ENCODE measurements at places on chromosomes 13 and 19.

- no peak for DNase-seq
Measured at GRCh38 chr13:110953833-110954532, 39.1 kb upstream of the ANKRD10 start.

- DNase-seq: no peak
Measured at GRCh38 chr13:51235756-51236490, 13.7 kb downstream of the FAM124A start.

DNA sequence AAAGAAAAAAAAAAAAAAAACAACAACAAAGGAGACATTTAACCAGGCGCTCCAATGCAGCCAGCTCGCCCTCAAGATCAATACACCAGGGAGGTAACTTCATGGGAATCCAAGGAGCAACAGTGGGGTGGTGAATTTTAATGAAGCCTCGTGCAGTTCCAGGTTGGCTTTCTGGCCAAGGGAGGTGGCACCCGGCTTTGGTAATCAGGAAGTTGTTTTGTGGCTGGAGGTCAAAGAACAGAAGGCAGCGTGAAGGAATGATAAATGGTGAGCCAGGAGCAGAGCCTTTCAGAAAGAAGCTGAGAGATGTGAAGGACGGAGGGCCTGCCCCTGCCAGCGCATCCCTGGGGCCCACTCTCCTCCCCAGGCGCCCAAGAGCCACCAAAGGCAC is 188.2 kb upstream of the TSC22D1 start:
- DNase-seq: no peak

- peak; percentile 13 for DNase-seq
Measured at GRCh38 chr19:16351133-16351809, 26.6 kb downstream of the KLF2 start.

GRCh38 chr13:39401756-39402155 is 201.2 kb downstream of the LHFPL6 start:
- DNase-seq: no peak

- no peak for DNase-seq
Measured at GRCh38 chr13:24511816-24512196, 772 bp downstream of the PARP4 start.

DNA sequence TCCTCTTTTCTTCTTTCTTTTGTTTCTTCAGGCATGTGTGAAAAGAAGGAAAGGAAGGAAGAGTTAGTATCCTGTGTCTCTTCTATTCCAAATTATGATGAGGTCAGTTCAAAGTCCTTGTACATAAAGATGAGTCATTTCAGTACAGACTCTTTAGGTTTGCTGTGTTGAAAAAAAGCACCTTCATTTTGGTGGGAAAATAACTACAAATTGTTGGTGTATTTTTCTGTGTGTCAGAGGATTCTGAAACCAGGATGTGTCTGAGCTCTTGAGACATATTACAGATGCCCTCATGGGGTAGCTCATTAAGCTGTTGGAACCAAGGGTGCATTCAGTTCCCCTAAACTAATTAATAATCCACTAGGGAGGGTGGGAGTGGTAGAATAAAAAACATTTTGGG is 5.8 kb upstream of the HSPH1 start:
- DNase-seq: no peak

- no peak for DNase-seq
Measured at GRCh38 chr13:46656786-46657185, 103.8 kb downstream of the LRCH1 start.

DNA sequence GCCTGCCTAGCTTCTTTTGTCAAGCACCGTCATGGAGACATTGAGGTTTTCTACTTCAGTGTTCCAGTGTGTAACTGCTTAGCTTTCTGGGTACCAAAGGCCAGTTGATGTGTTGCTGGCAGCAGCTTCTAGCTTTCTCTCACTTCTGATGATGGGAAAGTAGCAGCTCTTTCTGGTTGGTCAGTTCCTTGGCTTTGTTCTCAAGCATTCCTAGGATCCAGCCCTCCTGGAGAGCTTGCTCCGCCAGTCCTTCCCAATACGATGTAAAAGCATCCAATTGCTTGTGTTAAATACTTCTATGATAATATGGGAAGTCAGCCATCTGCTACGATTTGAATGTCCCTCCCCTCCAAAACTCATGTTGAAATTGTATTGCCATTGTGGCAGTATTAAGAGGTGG is 182.8 kb downstream of the UGGT2 start:
- no peak for DNase-seq

DNA sequence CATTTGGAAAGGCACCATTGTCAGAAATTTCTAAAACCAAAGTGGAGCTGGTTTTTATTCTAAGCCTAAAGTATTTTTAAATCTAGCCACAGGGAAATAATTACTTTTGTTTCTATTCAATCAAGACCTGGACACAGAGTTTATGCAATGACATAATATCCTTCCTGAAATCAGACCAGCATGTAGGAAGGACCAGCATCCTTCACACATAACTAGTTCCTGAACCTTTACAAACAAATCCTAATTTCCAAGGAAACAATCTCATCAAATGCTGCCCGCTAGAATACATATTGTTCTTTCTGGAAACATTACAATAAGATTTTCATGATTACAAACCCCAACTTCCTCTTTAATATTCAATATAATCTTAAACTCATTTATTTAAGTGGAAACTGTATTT is 1.5 kb downstream of the STARD13 start:
- DNase-seq: no peak

- no peak for DNase-seq
Measured at GRCh38 chr13:20351281-20352022, 119.3 kb upstream of the GJB6 start.

GRCh38 chr19:2517881-2518601 is 42.1 kb downstream of the GADD45B start:
- no peak for DNase-seq

- DNase-seq: no peak
Measured at GRCh38 chr19:977058-977464, 7.1 kb upstream of the WDR18 start.

GRCh38 chr19:582497-583197 is 7.0 kb upstream of the HCN2 start:
- DNase-seq: no peak

- DNase-seq: no peak
Measured at GRCh38 chr19:38838208-38838985, 6.8 kb upstream of the ECH1 start.

GRCh38 chr19:14440049-14440448 is 6.9 kb downstream of the PKN1 start:
- peak; percentile 89 for DNase-seq

DNA sequence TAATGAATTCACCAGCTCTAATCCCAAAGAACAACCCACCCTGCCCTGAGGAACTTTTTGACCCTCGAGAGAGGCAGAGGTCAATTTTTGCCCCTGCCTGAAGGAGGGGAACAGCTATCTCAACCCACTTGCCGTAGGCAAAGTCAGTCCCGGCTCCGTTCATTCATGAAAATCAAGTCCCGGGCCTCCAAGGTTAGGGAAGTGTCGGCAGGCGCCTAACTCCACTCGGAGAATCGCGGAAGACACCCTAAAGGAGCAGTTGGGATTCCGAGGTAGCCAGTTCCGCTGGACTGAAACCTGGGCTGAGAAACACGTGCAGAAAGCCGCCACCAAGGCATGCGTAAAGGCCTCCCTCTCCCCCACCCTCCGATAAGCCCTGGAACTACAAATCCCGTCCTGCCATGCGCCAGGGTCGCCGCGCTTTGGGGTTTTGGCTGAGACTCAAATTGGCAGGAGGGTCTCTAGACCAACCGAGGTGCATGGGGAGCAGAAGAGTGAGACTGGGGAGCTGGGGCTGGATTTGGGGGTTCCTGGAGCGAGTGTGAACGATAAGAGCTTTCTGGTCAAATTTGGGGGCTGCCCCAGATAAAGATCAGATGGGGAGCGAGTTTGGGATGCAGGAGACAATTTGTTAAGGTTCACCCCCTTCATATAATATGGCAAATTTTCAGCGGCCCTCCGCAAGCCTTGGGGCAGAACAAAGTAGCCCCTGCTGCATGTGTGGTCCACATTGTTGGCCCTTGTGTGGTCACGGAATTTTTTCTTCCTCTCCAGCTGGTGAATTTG is at the start of gene TNPO2:
Gene TNPO2, minus strand, starts transcription at position 292 of the 786 bp plus-strand sequence. CDS start 2,955 bp downstream, outside the sequence.
- DNase-seq: peak; percentile 54

- no peak for DNase-seq
Measured at GRCh38 chr19:35284153-35285094, 2.1 kb downstream of the HAMP start.

DNA sequence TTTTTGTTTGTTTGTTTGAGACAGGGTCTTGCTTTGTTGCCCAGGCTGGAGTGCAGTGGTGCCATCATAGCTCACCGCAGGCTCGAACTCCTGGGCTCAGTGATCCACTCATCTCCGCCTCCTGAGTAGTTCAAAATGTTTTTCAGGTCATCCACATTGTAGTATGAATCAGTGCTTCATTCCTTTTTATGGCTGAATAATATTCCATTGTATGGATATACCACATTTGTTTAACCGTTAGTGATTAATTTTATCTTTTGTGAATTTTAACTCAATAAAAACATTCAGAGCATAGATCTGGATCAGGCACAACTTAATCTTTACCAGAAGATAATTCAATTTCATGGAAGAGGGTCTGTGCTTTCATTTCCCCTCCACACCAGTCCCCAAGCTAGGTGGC is 47.7 kb downstream of the VAV1 start:
- no peak for DNase-seq

GRCh38 chr13:101691341-101691860 is 238.9 kb downstream of the ITGBL1 start:
- DNase-seq: no peak

GRCh38 chr13:94617389-94618000 is 15.8 kb downstream of the GPR180 start:
- no peak for DNase-seq

DNA sequence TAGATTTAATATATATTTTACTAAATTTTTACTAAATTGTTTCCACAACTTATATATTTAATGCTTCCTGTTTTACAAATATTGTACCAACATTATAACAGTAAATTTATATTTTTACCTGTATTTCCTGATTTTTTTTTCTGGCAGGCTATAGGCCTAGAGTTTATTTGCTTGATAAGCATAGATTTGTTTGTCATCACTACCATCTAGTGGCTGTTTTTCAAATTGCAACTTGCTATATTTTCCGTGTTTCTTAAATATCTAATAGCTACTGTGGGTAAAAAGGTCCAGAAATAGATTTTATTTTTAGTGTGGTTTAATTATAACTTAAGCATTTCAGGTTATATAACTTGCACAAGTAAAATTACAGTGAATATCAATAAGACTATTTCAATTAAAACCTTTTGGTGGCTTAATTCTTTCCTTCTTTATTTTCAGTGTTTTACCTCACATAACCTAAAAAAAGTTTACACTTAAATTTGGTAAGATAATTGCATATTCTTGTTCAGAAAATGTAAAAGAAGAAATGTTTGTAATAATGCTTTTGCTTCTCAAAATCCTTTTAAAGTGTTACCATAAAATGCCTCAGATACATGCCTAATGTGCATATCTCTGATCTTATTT is 60.6 kb downstream of the NDFIP2 start:
- no peak for DNase-seq

- no peak for DNase-seq
Measured at GRCh38 chr13:102700088-102701031, 5.5 kb upstream of the METTL21C start.

GRCh38 chr13:20128459-20128931 is 32.4 kb downstream of the GJA3 start:
- no peak for DNase-seq

- DNase-seq: peak; percentile 32
Measured at GRCh38 chr13:38361542-38362262, 12.1 kb downstream of the UFM1 start.

DNA sequence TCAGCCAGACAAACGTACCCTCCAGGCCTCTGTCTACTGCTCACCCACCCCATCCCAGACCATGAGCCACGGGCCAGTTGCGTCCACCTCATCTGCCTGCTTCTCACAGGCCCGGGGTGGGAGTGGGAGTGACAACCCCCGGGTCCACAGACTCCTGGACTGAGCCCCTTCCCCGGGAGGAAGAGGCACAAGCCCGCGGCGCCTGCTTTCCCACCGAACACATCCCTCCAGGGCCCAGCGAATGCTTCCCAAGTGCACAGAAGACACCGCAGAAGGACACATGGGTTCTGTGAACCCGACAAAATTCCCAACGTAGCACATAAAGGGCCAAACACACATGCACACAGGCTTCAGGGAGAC is 18.0 kb upstream of the PLPP2 start:
- no peak for DNase-seq

DNA sequence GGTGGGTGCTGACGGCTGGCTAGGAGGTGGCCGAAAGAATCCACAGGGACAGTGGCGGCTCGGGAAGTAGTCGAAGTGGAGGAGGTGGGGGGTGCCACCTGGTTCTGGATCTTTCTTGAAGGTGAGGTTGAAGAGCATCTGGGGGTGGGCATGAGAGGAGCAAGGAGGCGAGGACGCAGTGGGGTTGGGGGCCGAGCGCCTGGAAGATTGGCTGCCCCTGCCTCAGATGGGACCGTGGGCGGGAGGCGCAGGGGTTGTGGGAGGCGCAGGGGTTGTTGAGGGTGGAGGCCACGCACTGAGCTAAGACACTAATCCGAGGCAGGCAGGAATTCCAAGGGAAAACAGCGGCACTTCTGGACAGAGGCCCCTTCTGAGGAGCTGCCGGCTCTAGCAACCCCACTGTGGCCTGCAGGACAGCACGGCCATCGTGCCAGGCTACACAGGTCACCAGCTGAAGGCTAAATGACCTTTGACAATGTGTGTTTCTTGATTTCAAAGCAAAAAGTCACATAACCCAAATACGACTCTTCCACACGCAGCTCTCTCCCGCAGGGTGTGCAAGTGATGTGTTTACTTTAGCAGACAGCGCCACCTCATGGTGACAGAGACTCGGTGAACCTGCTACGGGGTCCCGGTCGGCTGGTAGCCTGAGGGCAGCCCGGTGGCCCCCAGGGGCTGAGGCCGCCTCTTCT is 44.1 kb upstream of the RANBP3 start:
- peak; percentile 28 for DNase-seq

GRCh38 chr13:76991796-76992547 is at the start of gene CLN5:
Gene CLN5 (plus strand): TSS chr13:76992081. CDS start chr13:76992099, 18 bp downstream.
- peak; percentile 97 for DNase-seq

GRCh38 chr13:113207890-113208420 is 514 bp downstream of the PCID2 start:
- DNase-seq: no peak

- no peak for DNase-seq
Measured at GRCh38 chr19:3459089-3459881, 21.0 kb downstream of the SMIM24 start.

DNA sequence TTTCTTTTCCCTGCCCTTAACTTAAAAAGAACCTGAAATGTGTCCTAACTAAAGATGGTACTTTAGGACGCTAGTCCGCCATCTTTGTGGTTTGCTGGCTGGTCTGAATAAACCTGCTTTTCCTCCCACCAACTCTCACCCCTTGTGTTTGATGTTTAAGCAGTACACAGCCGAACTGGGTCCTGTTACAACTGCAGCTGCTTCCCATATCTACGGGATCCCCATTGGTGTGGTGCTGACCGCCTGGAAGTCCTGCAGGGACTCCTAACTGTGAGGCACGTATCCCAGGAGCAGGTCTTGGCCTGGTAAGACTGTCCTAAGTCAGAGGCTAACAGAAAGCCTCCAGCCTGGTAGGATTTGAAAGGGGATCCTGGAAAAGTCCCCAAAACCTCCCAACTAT is 40.9 kb upstream of the VSTM2B start:
- DNase-seq: no peak

- no peak for DNase-seq
Measured at GRCh38 chr13:37385248-37385647, 213.3 kb downstream of the POSTN start.

GRCh38 chr13:24045597-24045996 is 114.9 kb upstream of the SPATA13 start:
- DNase-seq: no peak

- peak; percentile 6 for DNase-seq
Measured at GRCh38 chr19:53906211-53907192, 2.6 kb upstream of the CACNG7 start.

GRCh38 chr13:111950697-111951096 is 116.3 kb upstream of the SOX1 start:
- no peak for DNase-seq

- DNase-seq: no peak
Measured at GRCh38 chr13:105153611-105154010, 1381.9 kb downstream of the EFNB2 start.

All from GDM1 (cell line).